Smooth muscle cell of the brain vasculature (primary cell): ENCODE measurements at places on chromosomes 13 and 19.

GRCh38 chr13:35378939-35379338, 97.5 kb downstream of the MAB21L1 start:
- no peak for DNase-seq

DNA sequence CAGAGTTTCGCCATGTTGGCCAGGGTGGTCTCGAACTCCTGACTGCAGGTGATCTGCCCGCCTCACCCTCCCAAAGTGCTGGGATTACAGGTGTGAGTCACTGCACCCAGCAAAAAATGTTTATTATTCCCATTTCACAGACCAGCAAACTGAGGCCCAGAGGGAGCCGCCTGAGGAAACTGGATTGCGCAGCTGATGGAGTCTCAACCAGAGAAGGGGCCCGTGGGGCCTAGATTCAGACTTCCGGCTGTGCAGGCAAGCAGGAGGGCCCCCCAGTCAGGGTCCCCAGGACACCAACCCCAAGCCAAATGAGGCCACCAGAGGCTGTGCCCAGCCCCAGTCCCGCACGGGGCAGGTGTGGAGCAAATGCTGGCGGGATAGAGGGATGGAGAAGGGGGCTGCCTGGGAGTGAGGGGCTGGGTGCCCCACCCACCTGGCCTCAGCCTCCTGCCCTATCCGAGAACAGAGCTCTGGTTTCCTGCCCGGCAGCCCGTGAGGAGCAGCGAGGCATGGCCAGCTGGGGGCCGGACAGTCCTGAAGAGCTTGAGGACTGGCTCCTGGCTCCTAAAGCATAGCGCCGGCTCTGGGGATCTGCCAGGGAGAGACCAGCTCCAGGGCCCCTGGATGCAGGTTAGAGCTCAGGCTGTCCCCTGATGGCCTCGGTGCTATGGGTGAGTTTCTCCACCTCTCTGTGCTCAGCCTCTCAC, 22.0 kb downstream of the MISP start:
- no peak for DNase-seq

DNA sequence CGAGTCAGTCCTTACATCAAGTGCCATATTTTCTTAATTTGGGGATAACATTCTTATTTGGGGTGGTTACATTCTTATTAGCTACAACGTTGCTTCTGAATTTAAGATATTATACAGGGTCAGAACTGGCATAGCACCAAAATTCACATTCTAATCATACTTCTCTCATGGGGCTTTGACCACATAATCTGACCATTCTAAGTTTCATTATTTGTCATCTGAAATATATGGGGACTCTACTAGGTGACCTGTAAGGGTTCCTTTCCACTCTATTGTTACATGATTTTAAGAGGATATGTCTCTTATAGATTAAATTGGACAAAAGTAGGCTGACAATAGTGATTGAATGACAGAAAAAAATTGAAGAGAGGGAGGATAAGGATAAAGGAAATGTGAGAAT, 536.5 kb downstream of the KCTD12 start:
- DNase-seq: no peak

DNA sequence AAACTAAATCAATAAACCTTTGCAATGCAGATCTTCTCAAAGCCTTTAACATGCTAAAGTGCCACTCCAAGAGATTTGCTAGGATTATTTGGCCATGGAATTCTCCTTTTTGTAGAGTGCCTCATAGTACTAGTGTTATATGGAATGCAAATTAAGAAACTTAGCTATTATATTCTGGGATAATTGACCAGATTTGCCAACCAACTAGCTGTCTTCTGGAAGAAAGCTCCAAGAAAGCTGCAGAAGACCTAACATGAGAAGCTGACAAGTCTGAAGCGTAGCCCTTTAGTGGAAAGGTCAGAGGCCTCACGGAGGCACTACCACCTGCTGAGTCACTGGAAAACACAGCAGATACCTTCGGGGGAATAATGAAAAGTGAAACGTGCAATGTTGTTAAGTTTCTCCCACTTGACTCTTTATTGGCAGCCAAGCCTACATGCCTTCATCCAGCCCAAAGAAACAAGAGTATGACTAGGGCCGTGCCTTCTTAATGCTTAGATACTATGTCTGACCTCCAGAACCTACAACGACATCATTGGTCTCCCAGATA, 29.8 kb upstream of the KATNAL1 start:
- no peak for DNase-seq

GRCh38 chr19:10044390-10044789, 31.1 kb downstream of the RDH8 start:
- DNase-seq: no peak

GRCh38 chr19:10379880-10380312, 476 bp downstream of the TYK2 start:
- no peak for DNase-seq

GRCh38 chr13:95921485-95921884, 131.7 kb downstream of the UGGT2 start:
- DNase-seq: no peak
